ENCODE measurements at places on chromosomes 2 and 18.

DNA sequence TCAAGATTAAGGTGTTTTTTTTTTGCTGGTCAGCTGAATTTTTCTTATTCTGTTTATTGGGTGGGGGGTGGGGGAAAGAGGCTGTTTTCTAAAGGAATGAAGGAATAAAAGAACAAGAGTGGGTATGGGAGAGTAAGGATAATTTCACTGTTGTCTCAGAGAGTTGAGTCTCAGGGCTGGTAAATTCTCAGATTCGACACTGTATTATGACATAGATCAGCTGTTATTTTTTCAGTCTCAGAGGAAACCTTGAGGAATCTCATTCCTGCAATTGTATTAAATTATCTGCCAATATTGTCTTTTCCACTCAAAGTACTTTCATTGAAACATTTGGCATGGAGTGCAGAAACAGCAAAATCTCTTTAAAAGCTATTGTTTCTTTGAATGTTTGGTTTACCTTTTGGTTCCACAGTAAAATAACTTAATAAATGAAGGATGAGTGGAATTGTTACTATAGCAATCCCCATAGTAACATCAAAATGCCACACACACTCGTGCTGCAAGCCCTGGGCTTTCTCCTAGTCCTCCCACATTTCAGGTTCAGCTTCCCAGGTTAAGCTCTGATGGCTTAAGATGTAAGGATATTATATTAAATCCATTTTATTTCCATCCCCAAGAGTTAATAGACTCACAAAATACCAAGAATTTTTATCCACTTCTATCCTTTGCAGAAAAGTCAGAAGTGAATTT is 478.7 kb upstream of the TCF4 start:
- DNase-seq: no peak

DNA sequence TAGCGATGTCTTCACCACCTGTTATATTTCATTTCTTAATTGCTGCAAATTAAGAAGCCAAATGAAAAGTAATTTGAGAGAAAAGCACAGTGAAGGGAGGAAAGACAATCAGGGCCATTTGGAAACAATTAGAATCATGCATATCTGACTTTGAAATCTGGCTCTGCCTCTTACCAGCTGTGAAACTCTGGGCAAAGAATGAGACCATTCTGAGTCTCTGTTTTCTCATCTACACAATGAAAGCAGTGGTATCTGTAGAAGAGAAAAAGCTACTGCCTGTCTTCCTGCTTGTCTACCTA is 334.5 kb upstream of the CYRIA start:
- DNase-seq: no peak

- DNase-seq: no peak
Measured at GRCh38 chr2:203673933-203674332, 32.5 kb upstream of the CD28 start.

GRCh38 chr2:112020561-112020960 is 34.5 kb upstream of the TMEM87B start:
- DNase-seq: no peak

All from stimulated activated CD4-positive, alpha-beta T cell treated with anti-CD3 and anti-CD28 coated beads, Interleukin-12 subunit alpha, Interleukin-12 subunit beta, amount 100 ng/mL, for 4 hours (primary cell).